ENCODE measurements at places on chromosomes 3 and 15. TPM values are rescaled to one million over a fixed set of nuclear protein-coding genes. Genes with fewer than 3 reads are reported as not detected.

HDC gene
- not detected for total RNA-seq

THAP10 gene
- 1.1 TPM for total RNA-seq

ITIH3 gene
- not detected for total RNA-seq

TGM5 gene
- total RNA-seq, result not detected

GPR176 gene
- total RNA-seq, result 57.8 TPM

B3GNT5 gene
- 18.1 TPM for total RNA-seq

ISLR2 gene
- not detected for total RNA-seq

LRTM1 gene
- not detected for total RNA-seq

BBS4 gene
- 7.0 TPM for total RNA-seq

NOX5 gene
- total RNA-seq, result under 0.01 TPM

ACKR2 gene
- not detected for total RNA-seq

CACNA2D3 gene
- not detected for total RNA-seq

TMEM266 gene
- total RNA-seq, result not detected

WDR93 gene
- under 0.01 TPM for total RNA-seq

EDEM1 gene
- 23.9 TPM for total RNA-seq

TMEM207 gene
- not detected for total RNA-seq

PAQR5 gene
- 0.28 TPM for total RNA-seq

SAMMSON gene
- total RNA-seq, result not detected

NDUFB4 gene
- 39.7 TPM for total RNA-seq

SH3GL3 gene
- under 0.01 TPM for total RNA-seq

ULK3 gene
- 13.4 TPM for total RNA-seq

CNTN6 gene
- not detected for total RNA-seq

EPHA6 gene
- total RNA-seq, result not detected

PLA2G4E gene
- total RNA-seq, result not detected

BLM gene
- total RNA-seq, result 2.4 TPM

GOLGA6A gene
- total RNA-seq, result not detected

STRA6 gene
- not detected for total RNA-seq

SH2D7 gene
- not detected for total RNA-seq

ALDH1L1 gene
- total RNA-seq, result 0.28 TPM

MESP2 gene
- 0.18 TPM for total RNA-seq

SERPINI2 gene
- not detected for total RNA-seq

PIK3CB gene
- total RNA-seq, result 17.3 TPM

GOLGA8J gene
- total RNA-seq, result not detected

SCAP gene
- 61.7 TPM for total RNA-seq

KBTBD13 gene
- total RNA-seq, result not detected

CRABP1 gene
- total RNA-seq, result not detected

IL17RE gene
- total RNA-seq, result 0.18 TPM

PCLAF gene
- 8.1 TPM for total RNA-seq

CLCN2 gene
- total RNA-seq, result 2.8 TPM

GOLGA6D gene
- not detected for total RNA-seq

FBXO45 gene
- 14.0 TPM for total RNA-seq

RASL12 gene
- 0.09 TPM for total RNA-seq

PRR20G gene
- total RNA-seq, result not detected

NR1I2 gene
- total RNA-seq, result 0.09 TPM

SLC22A13 gene
- total RNA-seq, result 0.09 TPM

MAGEL2 gene
- total RNA-seq, result not detected

GOLGA6B gene
- total RNA-seq, result not detected

FMN1 gene
- 0.56 TPM for total RNA-seq

KBTBD8 gene
- total RNA-seq, result 3.5 TPM

CP gene
- total RNA-seq, result 0.28 TPM

FSIP1 gene
- 0.75 TPM for total RNA-seq

LHFPL4 gene
- not detected for total RNA-seq

All from endothelial cell of coronary artery (primary cell).